ENCODE measurements at places on chromosomes 11 and 22.

DNA sequence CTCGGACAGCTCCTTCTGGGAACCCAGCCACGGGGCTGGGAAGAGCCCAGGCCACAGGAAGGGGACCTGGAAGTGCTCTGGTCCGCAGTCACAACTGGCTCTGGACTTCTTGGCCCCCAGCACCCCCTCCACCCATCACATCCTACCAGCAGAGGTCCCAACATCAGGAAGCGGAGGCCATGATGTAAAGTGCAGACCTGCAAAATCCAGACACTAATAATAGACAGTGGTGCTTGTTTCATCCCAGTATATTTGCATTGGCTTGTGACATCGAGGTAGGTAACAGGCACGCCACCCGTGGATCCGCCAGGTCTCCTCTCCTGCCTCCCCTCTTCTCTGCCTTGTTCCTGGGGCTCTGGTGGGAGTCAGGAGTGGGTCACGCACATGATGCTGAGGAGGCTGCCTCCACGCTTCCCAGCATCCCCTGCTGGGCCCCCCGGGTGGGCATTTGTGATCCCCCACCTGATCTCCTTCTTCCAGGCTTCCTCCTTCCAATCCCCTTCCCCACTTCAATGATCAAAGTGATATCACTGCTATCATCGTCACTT lies 1454.0 kb downstream of the BRD1 start:
- DNase-seq: no peak

- no peak for DNase-seq
Observed at GRCh38 chr11:26851696-26852095, 129.8 kb upstream of the SLC5A12 start.

- no peak for DNase-seq
Observed at GRCh38 chr11:102719620-102720277, 5.0 kb downstream of the MMP8 start.

GRCh38 chr11:68498903-68499883 lies 38.6 kb downstream of the PPP6R3 start:
- DNase-seq: no peak

DNA sequence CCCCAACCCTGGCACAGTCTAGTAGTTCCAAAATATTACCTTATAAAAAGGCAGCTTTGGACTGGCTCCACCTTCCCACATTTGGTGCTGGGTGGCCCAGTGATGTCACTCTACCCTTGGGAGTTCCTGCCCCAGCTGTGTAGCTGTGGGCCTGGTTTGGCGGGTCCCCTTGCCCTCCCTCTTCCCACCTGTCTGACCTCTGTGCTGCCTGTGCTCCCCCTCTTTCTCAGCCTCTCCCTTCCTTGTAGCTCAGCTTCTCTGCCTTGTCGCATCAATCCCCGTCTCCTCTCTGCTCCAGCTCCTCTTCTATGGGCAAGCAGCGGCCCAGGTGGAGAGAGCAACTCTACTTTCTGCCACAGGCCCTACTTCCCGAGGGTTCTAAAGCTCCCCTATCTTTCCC lies 54.6 kb downstream of the CHRDL2 start:
- DNase-seq: no peak

DNA sequence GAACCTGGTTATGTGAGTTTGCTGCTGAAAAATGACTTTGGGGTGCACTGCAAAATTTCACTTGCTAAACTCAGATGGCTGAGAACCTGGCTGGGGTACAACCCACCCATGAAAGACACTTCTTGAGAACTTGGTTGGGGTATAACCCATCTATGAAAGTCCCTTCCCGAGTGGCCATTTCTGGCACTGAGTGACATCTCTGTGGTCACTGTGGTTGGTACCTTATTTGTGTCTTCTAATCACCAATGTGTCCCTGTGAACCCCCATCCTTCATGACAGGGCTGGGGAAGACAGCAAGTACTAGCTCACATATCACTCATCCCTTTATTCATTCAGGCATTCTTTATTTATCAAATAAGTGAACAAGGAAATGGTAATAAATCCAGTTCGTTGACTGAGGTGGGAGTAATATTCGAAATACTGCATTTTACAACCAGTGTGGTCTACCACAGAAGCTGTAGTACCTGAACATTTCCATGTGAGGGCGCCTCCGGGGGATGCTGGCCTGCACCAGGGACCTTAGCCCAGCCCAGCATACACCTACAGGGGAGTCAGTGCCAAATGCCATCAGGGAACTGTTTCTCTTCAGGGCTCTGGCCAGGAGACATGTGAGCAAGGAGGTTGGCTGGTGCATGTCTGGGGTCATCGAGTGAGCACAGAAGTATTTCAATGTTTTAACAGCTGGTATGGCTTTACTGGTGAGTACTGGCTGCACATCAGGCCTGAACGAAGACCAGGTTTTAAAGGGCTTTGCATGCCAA lies 122.1 kb downstream of the CSNK2A3 start:
- DNase-seq: no peak

DNA sequence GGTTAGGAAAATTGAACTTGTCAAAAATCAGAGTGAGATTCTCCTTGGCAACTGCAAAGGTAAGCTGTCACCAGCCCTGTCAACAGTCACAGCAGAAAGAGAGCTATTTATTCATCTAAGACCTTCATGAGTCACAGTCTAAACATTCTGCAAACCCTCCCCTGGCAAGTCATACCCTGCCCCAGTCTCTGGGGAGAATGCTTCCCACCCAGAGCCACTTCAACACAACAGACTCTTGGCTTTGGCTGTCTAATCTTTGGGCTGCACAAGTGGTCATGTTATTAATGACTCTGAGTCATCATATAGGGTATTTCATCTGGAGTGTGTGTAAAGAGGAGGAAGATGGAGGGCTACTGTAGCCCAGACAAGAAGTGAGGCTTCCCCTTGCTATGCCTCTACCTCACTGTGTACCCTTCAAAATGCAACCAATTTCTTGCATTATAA lies 153.4 kb downstream of the CCDC34 start:
- no peak for DNase-seq

- DNase-seq: no peak
Observed at GRCh38 chr11:19868281-19868821, 155.7 kb downstream of the NAV2 start.

DNA sequence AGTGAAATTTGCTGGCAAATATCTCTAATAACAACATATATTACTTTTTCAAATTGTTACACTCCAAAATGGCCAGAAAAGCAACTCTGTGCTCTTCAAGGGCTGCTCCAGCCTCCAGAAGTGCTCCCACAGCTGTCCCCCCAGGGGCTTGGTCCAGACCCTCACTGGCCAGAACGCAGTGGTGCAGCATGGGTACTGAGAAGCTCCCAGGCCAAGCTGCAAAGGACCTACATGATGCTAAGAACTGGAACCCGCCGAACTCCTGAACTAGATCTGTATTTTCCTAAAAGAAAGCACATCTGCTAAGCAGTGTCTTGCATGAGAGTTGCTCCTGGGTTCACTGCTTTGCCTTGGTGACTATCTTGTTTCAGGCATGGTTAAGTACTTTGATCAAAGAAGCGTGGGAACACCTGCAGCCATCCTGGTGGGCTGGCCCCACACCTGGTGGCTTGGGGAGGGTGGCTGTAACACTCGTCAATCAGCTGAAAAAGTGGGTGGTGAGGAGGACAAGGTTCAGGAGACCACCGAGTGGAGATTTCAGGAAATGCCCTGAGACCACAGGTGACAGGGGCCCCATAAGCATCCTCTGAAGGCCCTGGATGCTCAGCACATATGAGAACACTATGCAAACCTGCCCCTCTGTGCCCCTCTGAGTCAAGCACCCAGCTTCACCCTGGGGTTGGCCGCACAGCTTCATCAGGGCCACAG lies 72.7 kb upstream of the PITPNB start:
- no peak for DNase-seq

- DNase-seq: no peak
Observed at GRCh38 chr11:96081561-96081960, 157.7 kb upstream of the MTMR2 start.

DNA sequence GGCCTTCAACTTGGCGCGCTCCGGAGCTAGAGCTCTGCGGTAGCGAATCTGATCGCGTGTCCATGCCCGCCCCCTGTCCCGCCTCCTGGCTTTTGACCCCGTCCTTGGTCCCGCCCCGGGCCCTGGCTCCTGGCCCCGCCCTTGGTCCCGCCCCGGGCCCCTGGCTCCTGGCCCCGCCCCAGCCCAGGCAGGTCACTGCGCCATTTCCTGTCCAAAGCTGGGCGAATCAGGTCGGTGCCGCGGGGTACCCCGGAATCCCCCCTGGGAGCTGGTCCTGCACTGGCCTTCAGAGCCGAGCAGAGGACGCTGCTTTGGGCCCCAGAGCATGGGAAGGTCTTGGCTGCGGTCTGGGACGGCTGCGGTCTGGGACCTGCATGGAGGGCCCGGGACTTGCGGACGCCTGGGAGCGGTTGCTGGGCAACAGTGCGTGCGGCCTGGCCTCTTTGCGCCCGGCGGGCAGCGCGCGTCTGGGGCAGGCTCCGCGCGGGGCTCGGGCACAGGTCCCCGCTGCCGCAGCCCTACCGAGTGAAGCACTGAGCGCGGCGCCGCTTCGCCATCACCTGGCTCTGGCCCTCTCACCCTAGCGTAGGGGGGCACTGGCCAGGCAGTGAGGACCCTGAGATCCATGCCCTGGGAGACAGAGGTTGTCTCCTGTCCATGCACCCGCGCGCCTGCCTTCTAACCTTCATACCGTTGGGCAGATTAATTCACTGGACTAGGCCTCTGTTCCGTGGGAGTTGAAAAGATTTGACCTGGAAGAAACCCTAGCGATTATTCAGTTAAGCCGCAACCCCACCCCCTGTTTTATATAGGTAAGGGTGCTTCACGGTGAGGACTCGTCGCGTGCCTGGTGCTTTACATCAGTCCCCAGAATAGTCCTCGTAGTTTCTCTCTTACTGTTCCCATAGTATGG lies at the start of gene TTC12:
TTC12 (plus strand) TSS at position 195 of the 913 bp plus-strand sequence. CDS start 1,675 bp downstream, outside the sequence.
- peak; percentile 96 for DNase-seq

DNA sequence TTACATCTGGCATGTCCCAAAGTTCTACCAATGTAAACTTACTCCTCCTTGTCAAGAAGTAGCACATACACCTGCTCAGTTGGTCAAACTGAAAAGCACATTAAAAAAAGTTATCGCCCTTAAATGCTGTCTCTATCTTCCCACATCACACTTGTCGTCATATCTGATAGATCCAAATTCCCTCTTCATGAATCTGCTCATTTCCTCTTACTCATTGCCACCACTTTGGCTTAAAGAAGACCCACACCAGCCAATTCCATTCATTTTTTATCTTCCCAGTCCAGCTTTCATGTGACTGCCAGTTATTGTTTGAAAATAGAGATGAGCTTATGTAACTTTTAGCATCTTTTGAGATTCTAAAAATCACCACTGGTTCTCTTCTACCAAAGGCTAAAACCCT lies 305.9 kb upstream of the MTNR1B start:
- DNase-seq: no peak

DNA sequence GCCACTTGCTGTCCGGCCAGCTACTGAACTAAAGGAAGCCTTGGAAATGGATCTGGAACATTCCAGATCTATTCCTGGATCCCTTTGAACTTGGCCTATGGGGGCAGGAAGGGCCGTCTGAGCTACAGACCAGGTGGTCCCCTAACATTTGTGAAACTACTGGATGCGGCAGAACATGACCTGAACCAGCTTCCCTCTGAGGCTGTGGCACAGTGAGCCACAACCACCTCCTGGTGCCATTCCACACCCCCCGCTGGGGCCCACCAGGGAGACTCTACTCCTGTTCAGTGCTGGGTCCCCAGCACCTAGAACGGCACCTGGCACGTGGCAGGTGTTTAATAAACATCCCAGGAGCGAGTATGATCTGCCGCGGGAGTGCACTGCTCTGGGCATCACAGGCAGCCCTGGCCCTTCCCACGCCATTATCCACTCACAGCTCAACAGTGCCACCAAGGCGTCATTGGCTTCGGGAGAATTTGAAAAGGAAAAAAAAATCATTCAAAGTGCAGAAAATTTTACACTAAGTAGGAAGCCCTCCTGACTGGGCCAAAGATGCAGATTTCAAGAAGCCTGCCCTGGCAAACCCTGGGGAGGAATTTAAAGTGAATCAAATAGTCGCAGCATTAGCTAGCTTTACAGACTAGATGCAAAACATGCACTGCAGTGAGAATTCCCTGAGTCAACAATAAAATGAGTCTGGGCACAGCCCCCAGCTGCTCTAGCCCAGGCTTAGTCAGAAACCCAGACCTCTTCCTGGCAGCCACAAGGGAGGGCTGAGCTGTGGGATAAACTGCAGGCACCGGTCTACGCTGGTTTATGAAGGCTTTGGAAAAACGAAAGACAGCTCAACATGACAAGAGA lies 14.3 kb upstream of the EFCAB6 start:
- DNase-seq: peak; percentile 11

DNA sequence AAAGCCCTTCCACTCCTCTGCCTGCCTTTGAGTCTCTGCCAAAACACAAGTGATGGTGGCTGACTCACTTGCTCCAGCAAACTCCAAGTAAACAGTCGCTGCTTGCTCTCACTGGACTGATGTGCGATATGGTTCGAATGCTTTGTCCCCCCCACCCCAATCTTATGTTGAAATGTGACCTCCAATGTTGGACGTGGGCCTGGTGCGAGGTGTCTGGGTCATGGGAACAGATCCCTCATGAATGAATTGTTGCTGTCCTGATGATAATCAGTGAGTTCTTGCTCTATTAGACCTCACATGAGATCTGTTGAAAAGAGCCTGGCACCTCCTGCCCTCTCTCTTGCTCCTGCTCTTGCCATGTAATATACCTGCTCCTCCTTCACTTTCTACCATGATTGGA lies 747.9 kb downstream of the OPCML start:
- no peak for DNase-seq

DNA sequence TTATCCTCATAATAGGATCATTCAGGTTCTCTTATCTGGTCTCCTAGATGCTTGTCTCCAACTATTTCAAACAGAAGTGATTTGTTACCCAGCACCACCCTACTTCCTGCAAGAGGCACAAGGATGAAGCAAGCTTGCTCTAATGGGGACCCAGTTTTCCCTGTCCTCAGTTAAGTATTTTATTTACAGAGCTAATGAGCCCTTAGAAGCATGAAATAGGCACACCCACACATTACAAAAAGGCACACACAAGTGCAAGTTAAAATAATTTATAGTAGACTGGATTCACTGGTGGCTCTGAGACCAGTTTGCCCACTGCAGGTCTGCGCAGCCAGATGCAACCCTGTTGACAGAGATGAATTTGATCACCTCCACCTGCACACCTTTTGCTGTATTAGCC lies 167.5 kb downstream of the KIRREL3 start:
- no peak for DNase-seq

- no peak for DNase-seq
Observed at GRCh38 chr11:57475671-57476046, 15.3 kb downstream of the RTN4RL2 start.

DNA sequence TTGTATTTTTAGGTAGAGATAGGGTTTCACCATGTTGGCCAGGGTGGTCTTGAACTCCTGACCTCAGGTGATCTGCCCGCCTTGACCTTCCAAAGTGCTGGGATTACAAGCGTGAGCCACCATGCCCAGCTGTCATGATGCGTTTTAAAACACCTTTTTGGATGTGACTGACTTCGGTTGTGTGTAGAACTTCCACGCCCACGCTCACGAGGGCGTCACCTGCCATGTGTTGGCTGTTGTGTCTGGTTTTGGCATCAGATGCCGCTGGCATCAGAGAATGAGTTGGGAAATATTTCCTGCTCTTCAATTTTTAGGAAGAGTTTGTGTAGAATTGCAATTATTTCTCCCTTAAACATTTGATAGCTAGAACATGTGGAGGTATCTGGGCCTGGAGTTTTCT lies 109.1 kb downstream of the KCNQ1 start:
- no peak for DNase-seq

GRCh38 chr11:121415856-121416255 lies 36.3 kb upstream of the SORL1 start:
- no peak for DNase-seq

All from inflammatory macrophage treated with lipopolysaccharide for 1 hour (primary cell).